Stimulated activated CD4-positive, alpha-beta T cell treated with anti-CD3 and anti-CD28 coated beads, Interleukin-12 subunit alpha, Interleukin-12 subunit beta, amount 100 ng/mL, for 48 hours (primary cell): ENCODE measurements at places on chromosomes 2 and 18.

GRCh38 chr2:134912361-134912760 is 6.3 kb upstream of the CCNT2 start:
- DNase-seq = no peak

- DNase-seq = no peak
Measured at GRCh38 chr2:237314198-237314597, 99.8 kb downstream of the COL6A3 start.

DNA sequence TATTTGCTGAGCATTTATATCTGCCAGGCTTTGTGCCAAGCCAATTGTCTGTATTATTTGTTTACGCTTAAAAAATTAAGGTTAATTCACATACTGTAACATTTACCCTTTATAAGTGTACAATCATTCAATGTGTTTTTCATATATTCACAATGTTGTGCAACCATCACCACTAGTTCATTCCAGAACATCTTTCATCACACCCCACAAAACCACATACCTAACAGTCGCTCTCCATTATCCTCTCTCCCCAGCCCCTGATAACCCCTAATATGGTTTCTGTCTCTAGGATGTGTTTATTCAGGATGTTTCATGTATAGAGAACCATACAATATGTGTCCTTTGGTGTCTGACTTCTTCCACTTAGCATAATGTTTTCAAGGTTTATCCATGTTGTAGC is 234.1 kb downstream of the INSIG2 start:
- no peak for DNase-seq

GRCh38 chr2:191023235-191023679 is 9.3 kb upstream of the STAT1 start:
- no peak for DNase-seq

GRCh38 chr2:224190234-224190935 is 151.3 kb upstream of the SERPINE2 start:
- no peak for DNase-seq

- DNase-seq = no peak
Measured at GRCh38 chr18:22175346-22175745, 6.0 kb downstream of the GATA6 start.

DNA sequence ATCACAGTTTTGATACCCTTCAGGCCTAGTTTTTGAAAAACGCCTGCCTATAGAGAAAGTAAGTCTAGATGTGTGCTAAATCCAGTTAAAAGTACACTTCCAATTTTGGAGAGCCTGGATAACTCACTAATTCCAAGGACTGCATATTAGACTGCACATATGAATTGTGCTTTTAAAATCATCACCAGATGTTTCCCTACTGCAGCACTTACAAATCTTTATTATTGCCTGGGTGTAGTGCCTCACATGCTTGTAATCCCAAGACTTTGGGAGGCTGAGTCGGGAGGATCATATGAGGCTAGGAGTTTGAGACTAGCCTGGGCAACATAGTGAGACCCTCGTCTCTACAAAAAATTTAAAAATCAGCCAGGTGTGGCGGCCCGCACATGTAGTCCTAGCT is 35.9 kb upstream of the HTR2B start:
- no peak for DNase-seq

GRCh38 chr18:35642802-35643201 is 61.3 kb downstream of the GALNT1 start:
- DNase-seq = no peak

DNA sequence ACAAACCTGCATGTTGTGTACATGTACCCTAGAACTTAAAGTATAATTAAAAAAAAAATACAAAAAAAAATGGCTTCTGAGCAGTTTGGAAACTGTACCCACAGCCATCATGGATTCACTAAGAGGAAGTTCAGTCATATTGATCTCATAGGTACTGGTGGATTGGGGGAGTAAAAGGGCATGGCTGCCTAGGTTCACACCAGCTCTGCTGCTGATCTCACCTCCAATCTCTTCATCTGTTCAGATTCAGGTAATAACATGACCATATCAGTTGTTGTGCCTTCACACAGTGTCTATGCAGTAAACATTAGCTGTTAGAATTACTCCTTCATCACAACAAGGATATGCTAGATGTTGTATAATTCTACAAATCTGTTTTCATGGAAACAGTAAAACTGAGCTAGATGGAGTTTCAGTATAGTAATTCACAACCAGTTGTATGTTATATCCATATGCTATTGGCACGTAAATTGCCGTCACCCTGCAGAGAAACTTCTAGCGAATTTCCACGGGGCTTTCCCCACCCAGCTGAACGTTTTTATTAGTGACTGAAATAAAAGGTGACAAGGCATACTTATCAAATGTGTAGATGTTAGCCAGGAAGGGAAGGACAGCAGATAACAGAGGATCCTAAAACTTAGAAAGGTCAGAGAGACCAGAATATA is 59.3 kb upstream of the ITM2C start:
- no peak for DNase-seq

DNA sequence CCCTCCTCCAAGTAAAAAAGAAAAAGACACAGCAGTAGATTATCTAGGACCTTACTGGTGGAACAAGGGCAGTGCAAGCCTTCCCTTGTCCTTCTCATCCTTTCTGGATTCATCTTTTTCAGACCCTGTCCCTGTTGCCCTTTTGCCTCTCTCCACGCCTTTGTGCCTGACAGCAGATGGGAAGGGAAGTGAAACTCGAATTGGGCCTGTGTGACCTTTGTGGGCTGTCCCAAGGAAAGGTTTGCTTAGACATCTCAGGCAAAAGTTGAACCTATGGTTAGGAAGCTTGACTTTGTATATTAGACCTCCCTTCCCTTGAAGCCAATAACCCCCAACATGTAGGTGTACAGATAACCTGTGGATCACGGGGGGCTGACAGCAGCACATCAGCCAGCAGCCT is 185.3 kb downstream of the PRKCE start:
- no peak for DNase-seq

DNA sequence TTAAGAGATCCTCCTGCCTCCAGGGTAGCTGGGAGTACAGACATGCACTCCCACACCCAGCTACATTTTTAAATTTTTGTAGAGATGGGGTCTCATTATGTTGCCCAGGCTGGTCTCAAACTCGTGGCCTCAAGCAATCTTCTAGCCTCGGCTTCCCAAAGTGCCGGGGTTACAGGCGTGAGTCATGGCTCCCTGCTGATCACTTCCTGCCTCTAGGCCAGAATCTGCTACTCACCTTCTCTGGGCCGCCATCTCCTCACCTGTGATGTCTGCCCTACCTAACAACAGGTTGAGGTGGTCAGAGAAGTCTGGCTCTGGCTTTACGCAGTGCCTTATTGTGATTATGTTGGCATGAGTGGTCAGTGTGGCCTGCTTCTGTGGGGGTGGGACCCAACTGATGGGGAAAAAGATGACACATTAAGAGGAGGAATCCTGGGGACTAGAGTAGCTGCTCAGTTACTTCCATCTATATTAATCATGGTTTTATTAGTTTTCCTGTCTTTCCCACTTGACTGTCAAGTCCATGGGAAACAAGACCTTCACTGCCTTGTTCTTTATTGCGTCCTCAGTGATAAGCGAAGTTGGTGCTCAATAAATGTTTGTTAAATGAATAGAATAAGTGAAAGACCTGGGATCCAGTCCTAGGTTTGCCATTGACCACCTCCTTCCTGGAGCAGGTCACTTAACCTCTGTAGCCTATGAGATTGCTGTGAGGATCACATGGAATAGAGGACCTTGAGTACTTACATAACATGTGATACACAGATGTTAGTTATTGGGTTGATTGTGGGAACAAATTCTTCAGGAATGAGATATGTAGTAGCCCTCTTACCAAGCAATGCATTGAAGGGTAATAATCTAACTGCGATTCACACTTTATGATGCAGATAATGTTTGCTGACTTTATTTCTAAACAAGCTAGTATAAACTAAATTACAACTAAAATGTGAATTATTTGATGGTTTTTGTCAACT is 15.7 kb downstream of the KCTD1 start:
- DNase-seq = no peak

GRCh38 chr2:236505041-236505440 is 64.6 kb upstream of the ACKR3 start:
- no peak for DNase-seq
